ENCODE measurements at places on chromosomes 2 and 18. TPM values are rescaled to one million over a fixed set of nuclear protein-coding genes. Genes with fewer than 3 reads are reported as not detected.

GRCh38 chr2:123363826-123364225 lies 661.3 kb upstream of the CNTNAP5 start:
- DNase-seq = no peak

ERICH2 gene
- polyA plus RNA-seq = not detected

DNA sequence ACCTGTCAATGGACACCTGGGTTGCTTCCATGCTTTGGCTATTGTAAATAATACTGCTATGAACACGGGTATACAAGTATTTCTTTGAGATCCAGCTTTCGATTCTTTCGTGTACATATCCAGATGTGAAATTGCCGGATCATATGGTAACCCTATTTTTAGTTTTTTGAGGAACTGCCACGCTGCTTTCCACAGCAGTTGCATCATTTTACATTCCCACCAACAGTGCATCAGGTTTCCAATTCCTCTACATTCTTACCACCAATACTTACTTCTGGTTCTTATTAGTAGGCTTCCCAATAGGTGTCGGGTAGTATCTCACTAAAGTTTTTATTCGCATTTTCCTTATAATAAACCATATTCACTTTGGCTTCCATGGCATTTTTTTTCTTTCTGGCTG lies 69.6 kb downstream of the PID1 start:
- DNase-seq = no peak

HOXD9 gene
- 1.9 TPM for polyA plus RNA-seq

SLC14A1 gene
- not detected for polyA plus RNA-seq

GRCh38 chr2:2879781-2880180 lies 497.8 kb downstream of the EIPR1 start:
- DNase-seq = no peak

FAM117B gene
- 1.3 TPM for polyA plus RNA-seq

EVX2 gene
- not detected for polyA plus RNA-seq

DNA sequence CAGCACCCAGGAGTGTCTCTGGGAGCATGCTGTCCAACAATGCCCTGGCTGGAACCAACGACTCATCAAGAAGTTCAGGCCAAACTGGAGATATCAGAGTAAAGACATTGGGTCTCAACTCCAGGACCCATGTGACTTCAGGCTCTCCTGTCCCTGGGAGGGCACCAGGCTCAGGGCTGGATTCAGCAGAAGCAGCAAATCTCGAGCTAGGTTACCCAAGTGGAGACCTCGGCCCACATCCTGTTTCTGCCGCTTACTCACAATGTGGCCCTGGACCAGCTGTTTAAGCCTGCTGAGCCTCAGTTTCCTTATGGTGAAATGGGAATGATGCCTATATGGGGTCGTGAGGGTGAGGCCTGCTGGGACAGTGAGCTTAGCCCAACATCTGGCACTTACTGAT lies 9.3 kb upstream of the OTOF start:
- no peak for DNase-seq

GRCh38 chr2:231277962-231278361 lies 79.5 kb downstream of the ARMC9 start:
- no peak for DNase-seq

GRCh38 chr2:1400943-1401735 lies 12.1 kb upstream of the TPO start:
- no peak for DNase-seq

REG3A gene
- not detected for polyA plus RNA-seq

GRCh38 chr18:74563999-74564398 lies 29.7 kb downstream of the CNDP1 start:
- no peak for DNase-seq

DNA sequence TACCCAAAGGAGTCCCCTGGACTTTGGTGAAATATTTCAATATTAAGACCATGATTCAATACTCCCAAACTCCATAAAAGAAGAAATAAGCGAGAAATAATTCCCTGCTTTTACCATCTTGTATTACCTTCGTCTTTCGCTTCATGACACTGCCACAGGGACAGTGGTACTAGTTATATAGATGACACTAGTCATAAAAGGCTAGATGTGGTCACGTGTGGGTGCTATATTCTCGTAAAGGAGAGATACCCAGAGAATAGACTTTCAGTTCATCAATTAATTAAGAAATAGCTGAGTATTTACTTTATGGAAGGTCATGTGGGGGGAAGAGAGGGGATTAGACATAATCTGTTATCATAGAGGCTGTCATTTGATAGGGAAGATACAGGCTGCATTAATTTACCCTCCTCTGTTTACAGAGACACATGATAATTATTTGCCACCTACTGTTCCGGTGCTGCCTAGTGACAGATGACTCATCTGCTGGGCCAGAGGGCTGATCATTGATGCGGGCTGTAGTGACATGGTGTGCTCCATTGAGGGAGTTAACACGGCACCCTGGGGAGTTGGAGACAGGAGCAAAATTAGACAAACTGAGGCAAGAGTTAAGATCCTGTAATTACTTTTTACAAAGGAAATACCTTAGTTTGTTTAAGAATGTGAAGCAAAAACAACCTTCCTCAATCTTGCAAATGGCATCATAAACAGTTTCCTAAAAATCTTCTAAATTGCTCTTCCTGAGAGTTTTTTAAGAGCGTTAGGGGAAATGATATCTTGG lies 78.2 kb upstream of the ITGB6 start:
- DNase-seq = peak; percentile 21

CRYGD gene
- not detected for polyA plus RNA-seq

SULT1C2 gene
- polyA plus RNA-seq = not detected

AGXT gene
- not detected for polyA plus RNA-seq

CNGA3 gene
- not detected for polyA plus RNA-seq

DNA sequence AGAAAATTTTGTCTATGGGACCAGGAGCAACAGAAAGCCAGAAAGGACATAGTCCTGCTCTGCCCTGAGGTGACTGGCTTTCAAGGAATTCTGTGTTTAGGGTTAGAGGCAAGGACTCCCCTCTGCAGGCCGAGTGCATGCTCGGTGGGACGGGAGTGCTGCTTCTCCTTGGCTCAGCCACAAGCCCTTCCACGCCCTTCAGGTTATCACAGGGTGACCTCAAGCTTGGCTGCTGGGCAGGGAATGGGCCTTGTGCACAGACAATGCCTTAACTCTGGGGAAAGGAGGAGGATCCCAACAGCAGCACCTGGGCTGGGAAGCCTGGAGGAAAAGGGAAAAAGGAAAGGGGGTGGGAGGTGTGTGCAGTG lies 32.8 kb downstream of the FAM178B start:
- DNase-seq = no peak

TUBA4A gene
- 29.4 TPM for polyA plus RNA-seq

DNA sequence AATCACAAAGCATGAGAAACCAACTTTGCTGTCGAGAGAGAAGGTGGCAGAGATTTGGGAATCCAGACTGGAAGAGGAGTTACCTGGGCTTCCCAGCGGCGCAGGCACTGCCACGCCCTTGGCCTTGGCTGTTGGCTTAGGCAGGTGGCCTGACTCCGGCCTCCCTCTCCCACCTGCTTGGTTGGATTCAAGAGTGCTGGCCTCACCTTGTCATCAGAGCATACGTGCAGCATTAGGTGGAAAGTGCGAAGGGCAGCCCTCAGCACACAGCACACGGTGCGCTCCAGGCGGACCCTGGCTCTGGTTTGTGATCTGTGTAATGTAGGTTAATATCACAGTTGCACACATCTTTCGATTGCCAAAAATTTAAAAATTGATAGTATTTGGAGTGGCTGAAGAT lies 19.2 kb upstream of the ASB1 start:
- no peak for DNase-seq

DNA sequence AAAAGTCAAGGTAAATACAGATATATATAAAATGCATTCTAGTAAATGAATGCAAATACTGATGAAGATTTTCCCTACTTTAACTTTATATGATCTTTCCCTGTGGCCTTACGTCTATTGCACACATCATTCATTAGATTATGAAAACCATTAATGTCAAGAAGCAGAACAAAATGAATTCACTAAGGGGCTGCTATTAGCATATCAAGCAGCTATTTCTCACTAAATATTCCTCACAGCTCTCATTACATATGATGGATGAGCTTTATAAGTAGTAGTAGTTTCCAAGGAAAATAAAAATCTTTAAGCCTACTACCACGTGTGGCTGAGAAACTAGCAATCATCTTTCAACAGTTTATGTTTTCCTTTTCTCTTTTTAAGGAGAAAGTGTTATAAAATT lies 702.8 kb upstream of the SLC39A10 start:
- DNase-seq = no peak

EHBP1 gene
- 5.0 TPM for polyA plus RNA-seq

FZD7 gene
- 0.22 TPM for polyA plus RNA-seq

DNA sequence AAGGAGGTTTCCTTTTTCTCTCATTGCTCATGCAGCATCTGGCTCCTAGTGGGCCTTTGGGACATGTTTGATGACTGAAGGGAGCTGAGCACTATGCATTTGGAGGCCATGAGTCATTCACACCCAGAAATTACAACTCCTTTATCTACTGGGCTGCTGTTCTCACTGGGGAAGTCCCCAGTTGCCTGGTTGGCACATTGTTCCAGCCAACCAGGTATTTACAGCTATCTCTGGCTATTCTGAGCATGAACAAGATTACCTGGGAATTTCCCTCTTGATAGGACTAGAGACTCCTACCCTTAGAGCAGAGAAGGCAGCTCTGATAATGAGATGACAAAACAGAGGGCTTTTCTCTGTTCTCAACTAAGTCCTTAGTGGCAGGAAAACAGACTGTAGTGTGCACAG lies 206.5 kb downstream of the SETBP1 start:
- DNase-seq = no peak

GATA6 gene
- 3.9 TPM for polyA plus RNA-seq

GRCh38 chr2:178477443-178478129 lies 814 bp downstream of the FKBP7 start:
- DNase-seq = no peak

DNA sequence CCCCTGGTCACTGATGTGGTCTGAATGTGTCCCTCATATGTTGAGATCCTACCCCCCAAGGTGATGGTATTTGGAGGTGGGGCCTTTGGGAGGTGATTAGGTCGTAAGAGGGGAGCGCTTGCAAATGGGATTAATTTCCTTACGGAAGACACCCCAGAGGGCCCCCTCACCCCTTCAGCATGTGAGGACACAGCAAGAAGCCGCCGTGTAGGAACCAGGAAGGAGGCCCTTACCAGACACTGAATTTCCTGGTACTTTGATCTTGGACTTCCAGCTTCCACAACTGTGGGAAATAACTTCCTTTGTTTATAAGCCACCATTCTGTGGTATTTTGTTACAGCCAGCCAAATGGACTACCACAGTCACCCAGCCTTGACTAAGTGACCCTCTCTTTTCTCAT lies 35.9 kb downstream of the NCK2 start:
- DNase-seq = no peak

DNA sequence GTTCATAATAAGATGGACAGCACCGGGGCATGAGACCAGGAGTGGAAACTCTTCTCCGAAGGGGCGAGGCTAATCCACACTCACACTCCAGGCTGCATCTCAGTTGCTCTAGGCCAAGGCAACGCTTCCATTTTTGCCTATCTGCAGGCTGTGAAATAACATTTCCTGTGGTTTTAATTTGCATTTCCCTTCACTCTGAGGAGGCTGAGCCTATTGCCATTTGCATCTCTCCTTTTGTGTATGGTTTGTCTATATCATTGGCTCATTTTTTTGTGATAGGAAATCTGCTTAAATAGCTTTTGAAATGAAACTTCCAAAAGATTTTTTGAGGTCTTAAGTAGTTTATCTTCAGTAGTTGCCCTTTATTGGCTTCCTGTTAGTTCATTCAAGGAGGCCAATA lies 57.6 kb downstream of the TPGS2 start:
- DNase-seq = no peak

- DNase-seq = no peak
Observed at GRCh38 chr2:36235882-36236281, 119.7 kb upstream of the CRIM1 start.

ANKRD36 gene
- 7.2 TPM for polyA plus RNA-seq

MARCHF4 gene
- 11.3 TPM for polyA plus RNA-seq

WDR43 gene
- polyA plus RNA-seq = 23.7 TPM

GRCh38 chr2:41414486-41415230 lies 633.2 kb upstream of the PKDCC start:
- peak; percentile 39 for DNase-seq

KCNJ3 gene
- not detected for polyA plus RNA-seq

DNA sequence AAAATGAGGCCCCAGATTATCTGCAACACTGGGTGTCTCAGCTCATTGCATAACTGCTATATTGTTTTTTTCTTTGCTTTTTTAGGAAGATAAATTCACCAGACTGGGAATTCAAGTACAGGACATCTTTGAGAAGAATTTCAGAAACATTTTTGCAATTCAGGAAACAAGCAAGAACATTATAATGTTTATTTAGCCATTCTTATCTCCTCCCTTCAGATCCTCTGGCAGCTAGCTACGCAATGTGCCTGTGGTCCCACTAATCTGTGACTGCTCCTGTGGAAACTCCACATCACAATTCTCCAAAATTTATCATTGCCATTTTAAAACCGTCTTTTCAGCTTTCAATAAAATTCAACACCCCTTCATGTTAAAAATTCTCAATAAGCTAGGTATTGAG lies 126.8 kb downstream of the SP100 start:
- DNase-seq = no peak

DNA sequence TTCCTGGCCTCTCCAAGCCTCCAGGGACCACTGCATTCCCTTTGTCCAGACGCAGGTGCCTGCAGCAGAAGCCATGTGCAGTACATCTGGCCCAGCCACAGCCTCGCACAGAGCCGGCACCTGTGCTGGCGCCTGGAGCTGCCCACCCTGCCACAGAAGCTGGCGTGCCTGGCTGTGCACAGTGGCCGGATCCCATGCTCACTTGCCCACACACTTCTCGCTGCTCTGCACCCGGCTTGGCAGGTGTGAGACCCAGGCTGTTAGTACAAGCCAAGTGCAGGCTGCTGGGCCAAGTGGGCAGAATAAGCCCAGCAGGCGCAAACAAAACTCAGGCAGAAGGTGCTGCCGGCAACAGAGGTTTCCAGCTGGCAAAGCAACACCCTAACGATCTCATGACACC lies 124.5 kb upstream of the CCDC150 start:
- DNase-seq = no peak

PTGR3 gene
- 10.0 TPM for polyA plus RNA-seq
